ENCODE measurements at places on chromosomes 2 and 18.

DNA sequence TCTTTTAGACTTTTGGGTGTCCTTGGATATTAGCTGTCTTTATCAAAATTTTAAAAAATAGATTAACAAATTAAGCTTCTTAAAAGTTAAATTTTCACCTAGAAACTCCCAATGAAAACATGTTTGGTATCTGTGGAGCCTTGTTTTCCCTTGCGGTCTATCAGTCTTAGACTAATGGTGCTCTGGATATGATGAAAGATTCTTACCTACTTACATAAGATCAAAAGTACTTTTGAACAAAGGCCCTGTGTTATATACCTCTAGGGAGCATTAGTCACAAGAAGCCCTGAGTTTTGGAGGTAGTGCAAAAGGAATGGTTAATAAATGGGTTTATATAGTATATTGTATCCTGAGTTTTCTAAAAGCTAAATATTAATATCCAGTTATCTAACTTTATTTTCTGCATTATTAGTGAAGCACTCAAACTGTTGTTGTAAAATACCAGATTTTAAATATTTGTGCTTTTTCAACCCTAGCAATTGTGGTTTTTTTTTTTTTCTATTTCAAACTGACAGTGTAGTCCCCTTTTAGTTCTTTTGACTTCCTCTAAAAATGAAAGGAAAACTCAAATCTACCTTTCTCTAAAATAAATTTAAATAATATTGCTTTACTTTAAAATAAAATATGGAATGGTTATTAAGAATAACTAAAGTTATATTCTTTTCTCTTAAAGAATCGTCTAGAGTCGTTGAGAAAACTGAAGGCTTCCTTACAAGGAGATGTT is 18.1 kb downstream of the NDC80 start:
- DNase-seq = peak; percentile 54

DNA sequence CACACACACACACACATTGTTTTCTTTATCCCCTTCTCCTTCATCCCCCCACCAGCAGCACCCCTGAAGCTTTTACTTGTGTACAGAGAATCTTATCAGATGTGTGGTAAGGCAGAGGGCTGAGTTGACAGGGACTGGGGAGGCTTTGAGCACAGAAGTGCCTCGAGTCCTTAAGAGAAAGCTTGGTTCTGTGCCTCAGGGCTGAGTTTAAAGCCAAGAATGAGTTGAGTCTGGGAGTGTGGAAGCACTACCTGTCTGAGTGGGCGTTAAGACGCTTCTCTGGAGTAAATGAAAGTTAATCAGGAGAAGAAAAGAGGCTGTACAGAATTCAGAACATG is 2.7 kb downstream of the ID2 start:
- no peak for DNase-seq

DNA sequence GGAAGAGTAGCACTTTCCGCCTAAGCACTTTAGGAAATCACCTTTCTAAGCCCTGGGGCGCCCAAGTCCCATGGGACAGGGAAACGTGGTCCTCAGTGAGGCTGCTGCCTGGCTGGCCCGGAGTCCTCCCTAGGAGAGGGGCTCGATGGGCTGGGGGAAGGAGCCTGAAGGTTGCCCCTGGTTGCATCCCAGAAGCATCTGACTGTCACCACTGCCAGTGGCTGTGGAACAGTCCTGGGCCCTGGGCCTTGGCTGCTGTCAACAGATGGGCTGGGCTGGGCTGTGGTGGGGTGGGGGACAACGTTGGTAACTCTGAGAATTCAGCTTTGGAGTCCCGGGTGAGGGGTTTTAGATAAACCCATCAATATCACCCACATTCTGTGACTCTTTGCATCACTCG is 22.5 kb downstream of the ASB1 start:
- no peak for DNase-seq

DNA sequence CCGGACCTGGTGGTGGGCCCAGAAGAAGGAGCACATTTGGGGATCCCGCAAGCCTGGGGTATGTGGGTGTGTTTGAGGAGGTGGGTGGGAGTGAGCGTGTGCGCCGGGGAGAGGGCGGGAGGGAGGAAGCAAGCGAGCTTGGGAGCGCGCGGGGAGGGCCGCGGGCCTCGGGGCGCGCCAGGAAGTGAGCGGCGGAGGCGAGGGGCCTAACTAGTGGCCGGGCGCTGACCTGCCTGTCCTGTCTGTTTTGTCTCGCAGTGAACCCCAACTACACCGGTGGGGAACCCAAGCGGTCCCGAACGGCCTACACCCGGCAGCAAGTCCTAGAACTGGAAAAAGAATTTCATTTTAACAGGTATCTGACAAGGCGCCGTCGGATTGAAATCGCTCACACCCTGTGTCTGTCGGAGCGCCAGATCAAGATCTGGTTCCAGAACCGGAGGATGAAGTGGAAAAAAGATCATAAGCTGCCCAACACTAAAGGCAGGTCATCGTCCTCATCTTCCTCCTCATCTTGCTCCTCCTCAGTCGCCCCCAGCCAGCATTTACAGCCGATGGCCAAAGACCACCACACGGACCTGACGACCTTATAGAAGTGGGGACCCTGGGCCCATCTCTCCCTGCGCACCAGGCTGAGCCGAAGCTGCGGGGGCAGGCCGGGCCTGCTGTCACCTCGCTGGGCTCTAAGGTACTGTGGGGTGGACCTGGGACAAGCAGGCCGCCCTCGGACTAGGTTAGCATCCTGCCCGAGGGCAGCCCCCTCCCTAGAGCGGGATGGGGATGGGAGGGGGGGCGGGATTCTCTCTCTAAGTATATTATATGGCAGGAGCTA is 1.2 kb downstream of the HOXD4 start:
- no peak for DNase-seq

GRCh38 chr2:40395169-40396073 is 56.5 kb downstream of the SLC8A1 start:
- no peak for DNase-seq

GRCh38 chr2:44955593-44956392 is 14.3 kb downstream of the SIX3 start:
- peak; percentile 62 for DNase-seq

- DNase-seq = no peak
These were observed 200.0 kb downstream of the PIK3C3 start for GRCh38 chr18:42155024-42155423.

Data from CD4-positive, alpha-beta T cell (primary cell).